ENCODE measurements at places on chromosomes 6 and 20. TPM values are rescaled to one million over a fixed set of nuclear protein-coding genes. Genes with fewer than 3 reads are reported as not detected.

The TMEM200A gene
- total RNA-seq, result 0.40 TPM

The OARD1 gene
- 12.1 TPM for total RNA-seq

The MMP24 gene
- total RNA-seq, result 0.52 TPM

The RBM24 gene
- 2.0 TPM for total RNA-seq

All from PC-3 (cell line).